ENCODE measurements at places on chromosomes 3 and 15.

- DNase-seq, result no peak
Observed at GRCh38 chr3:183560607-183561006, 5.1 kb upstream of the KLHL6 start.

GRCh38 chr3:46553154-46553553 is 12.9 kb downstream of the LRRC2 start:
- no peak for DNase-seq

DNA sequence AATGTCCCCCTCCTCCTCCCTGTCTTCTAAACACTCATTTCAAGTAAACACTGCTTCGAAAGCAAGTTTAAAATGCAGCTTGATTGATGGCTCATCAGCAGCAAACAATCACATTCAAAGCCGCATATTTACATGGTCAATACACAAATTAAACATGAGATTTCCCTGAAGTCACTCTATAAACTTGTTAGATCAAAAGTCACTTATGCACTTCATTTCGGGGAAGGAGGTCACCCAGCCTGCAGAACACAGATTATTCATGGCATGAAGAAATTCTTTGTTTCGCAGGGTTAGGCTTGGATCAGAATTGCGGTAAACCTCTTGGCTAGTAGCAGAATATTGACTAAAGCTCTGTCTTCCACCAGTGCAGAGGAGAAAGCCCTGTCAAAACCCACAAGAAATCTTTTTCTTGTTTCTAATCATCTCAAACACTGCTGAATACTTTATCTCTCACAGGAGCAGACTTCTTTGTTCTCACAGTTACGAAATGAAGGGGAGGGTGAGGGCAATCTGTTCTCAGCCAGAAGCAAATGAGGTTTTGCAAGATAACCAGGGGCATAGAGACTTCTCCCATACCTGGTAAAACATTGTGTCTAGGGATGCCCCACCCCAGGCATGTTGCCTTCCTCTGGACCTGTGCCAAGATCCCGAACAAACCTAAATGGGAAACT is 133.3 kb upstream of the CHL1 start:
- DNase-seq, result no peak

GRCh38 chr3:40911928-40912327 is 287.4 kb upstream of the CTNNB1 start:
- DNase-seq, result no peak

DNA sequence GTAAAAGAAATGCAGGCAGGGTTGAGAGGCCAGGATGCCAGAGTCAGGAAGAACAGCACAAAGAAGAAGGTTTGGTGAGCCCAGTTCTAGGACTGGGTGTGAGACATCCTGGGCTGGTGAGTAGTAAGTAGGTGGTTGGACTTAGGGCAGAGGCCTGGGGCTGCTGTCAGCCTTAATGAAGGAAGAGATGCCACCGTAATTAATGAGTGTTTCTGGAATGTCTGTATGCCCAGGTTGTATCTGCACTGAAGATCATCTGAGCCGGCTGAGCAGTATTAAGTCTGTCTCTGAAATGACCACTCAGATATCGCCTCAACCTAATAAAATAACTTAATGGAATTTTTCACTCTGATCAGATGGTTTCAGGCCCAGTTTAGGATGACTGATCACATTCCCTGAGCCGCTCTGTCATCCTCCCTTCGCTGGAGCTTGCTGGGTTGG is 532.9 kb upstream of the IL12A start:
- no peak for DNase-seq

DNA sequence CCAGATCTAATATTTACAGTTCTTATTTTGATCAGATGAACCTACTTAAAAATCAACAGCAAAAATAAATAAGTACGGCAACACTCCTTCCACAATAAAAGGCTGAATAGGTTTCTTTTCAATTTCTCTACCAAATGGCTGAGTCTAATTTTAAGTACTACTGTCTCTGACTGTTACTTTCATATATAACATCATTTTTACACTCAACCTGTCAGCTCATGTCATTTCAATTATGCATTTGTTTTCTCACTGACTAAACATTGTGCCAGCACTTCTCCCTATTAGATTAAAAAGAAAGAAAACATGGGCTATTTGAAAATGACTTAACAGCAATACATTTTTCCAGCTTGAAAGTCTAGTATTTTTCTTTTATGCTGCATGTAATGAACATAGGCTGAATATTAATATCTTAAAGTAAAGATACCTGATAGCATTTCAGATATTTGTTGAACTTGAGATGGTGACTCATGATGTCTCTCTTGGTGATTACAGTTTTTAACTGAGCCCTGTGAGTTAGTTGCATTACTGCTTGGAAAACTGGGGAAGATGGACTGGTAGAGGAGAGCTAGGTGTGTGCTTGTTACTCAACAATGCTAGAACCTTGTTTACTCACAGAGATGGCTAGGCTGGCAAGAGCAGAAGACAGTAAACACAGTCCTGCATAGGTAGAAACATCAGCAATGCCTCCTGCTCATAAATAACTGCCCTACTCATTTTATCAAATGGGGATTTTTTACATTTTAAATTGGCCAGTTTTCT is 73.9 kb downstream of the PEX5L start:
- DNase-seq, result no peak

- DNase-seq, result no peak
Observed at GRCh38 chr3:149437710-149438109, 36.8 kb upstream of the TM4SF4 start.

- no peak for DNase-seq
Observed at GRCh38 chr3:172848910-172849309, 98.4 kb downstream of the ECT2 start.

DNA sequence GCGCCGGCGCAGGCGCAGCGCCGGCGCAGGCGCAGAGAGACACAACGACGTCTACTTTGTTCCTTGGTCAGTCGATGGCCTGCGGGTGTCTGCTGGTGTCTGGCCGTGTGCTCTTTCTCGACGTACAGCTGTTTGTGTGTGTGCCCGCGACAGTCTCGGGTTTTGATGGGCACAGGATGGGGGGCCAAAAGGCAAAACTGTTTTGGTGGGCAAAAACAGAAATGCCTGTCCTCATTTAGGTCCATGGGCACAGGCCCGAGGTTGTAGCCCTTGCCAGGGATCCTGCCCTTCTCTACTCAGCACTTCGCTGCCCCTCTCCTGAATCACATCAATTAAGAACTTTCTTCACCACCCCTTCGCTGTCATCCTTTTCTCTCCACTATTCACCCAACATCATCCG is 184.8 kb upstream of the CHL1 start:
- DNase-seq, result no peak

DNA sequence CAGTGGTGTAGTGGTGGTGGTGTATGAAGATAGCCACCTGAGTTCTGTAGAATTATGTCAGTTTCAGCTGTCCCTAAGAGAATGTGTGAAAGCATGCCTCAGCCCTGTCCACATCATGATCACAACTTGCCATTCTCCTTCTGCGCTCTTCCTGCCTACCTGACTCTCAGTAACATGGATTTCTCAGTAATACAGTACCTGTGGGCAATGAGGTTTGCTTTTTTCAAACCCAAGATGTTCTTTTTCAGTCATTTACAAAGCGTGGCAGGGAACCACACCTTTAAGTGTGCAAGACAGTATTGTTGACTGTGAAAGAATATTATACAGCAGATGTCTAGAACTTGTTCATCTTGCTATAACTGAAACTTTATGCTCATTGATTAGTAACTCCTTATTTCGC is 38.9 kb downstream of the PSMD6 start:
- no peak for DNase-seq

- DNase-seq, result no peak
Observed at GRCh38 chr3:183638101-183638852, 2.9 kb downstream of the KLHL24 start.

GRCh38 chr15:77168141-77168540 is 97.2 kb upstream of the TSPAN3 start:
- DNase-seq, result no peak

- DNase-seq, result no peak
Observed at GRCh38 chr15:75232826-75233503, 25.2 kb upstream of the GOLGA6C start.

DNA sequence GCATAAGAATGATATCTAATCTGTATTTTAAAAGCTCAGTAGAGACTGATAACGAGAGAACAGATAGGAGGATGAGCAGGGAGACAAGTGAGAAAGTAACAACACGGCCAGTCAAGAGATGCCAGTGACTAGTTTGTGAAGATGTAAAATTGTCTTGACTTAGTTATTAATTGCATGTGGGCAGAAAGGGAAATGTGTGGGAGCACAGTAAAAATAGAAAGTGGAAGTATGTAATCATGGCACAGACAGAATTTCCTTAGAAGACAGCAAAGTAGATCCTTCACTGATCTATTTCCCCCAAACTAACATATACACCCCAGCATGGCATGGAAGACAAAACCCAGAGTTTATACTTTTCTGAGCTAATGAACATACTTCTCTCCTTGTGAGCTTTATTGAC is 344.5 kb downstream of the FGF12 start:
- DNase-seq, result no peak

Measured in right renal pelvis (tissue), 4 donors.